ENCODE measurements at places on chromosomes 16 and 17.
A peak's percentile ranks its signal among the peaks of the same experiment; 100 is the strongest.

DNA sequence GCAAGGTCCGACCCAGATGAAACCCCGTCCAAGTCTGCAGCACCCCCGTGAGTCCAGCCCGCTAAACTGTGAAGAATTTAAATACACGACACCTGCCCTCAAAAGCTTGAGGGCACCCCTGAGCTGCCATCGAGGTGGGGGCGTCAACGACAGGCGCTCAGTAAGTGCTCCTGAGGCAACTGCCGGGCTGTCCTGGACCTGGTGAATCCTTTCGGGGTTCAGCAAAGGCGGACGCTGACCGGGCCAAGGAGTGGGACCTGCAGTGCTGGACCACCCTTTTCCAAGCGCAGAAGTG is 512 bp upstream of the ENDOV start:
- no peak for DNase-seq

GRCh38 chr16:54519161-54519695 is 232.6 kb upstream of the IRX3 start:
- DNase-seq: no peak

GRCh38 chr16:56277075-56277474 is 85.8 kb downstream of the GNAO1 start:
- DNase-seq: no peak

DNA sequence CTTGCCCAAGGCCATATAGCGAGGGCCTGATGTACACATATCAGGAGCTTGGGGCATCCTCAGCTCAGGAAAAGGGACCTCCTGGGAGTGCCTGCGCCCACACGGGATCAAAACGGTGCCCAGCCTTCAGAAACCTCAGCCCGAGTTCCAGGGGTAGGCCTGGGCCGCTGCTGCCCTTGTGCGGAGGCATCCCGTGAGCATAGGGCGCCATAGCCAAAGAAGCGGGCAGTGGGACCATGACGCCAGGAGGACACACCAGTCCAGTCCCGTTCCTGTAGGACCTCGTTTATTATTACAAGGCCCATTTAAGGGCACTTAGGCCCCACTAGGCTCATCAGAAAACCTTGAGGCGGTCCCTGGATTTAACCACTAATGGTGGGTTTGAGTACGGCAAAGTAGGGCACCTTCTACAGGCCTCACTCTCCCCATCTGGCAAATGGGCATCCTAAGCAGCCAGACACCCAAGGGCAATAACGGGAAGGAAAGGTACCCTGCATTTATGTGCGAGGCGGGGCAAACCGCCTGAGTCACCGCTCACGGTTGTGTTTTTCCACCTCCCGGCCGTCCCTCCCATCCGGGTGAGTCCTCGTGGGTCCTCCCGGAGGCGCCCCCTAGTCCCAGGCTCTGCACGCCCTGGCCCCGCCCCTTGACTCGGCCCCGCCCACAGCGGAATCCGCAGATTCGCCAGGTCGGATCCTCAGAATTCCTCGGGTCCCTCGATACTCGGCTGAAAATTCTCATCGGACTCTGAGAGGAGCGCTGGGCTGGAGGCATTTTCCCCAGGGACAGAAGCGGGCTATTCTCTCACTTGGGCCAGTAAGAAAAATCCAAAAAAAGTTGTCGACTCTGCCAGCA is 726 bp upstream of the SETD1A start:
- DNase-seq: peak; percentile 91

DNA sequence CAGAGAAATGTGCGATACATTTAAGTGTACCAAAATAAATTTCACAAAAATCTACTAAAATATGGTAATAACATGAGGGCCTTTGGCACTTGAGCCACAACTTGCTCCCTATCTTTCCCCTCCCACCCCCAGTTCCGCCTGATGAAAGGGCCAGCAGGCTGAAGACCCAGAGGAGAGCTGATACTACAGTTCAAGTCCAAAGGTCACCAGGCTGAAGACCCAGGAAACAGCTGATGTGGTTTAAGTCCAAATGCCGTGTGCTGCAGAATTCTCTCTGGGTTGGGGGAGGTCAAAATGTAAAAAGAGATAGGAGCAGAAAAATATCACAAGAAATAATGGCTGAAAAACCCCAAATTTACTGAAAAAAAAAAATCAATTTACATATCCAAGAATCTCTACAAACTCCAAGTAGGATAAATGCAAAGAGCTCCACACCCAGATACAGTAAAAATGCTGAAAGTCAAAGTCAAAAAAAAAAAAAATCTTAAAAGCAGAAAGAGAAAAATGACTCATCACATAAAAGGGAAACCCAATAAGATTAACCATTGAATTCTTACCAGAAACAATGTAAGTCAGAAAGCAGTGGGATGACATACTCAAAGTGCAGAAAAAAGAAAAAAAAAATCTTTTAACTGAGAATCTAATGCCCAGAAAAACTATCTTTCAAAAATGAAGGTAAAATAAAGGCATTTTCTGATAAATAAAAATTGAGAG is 452.1 kb upstream of the ASIC2 start:
- DNase-seq: no peak

Measured in AG08396 (cell line).